Stimulated activated CD8-positive, alpha-beta memory T cell treated with anti-CD3 and anti-CD28 coated beads, Interleukin-4, amount 100 ng/mL, for 1 hour (primary cell): ENCODE measurements at places on chromosomes 4 and X.

- no peak for DNase-seq
Measured at GRCh38 chrX:1484638-1485019, 31.9 kb upstream of the ASMTL start.

GRCh38 chr4:6880691-6881090, 28.9 kb upstream of the TBC1D14 start:
- DNase-seq, result no peak

DNA sequence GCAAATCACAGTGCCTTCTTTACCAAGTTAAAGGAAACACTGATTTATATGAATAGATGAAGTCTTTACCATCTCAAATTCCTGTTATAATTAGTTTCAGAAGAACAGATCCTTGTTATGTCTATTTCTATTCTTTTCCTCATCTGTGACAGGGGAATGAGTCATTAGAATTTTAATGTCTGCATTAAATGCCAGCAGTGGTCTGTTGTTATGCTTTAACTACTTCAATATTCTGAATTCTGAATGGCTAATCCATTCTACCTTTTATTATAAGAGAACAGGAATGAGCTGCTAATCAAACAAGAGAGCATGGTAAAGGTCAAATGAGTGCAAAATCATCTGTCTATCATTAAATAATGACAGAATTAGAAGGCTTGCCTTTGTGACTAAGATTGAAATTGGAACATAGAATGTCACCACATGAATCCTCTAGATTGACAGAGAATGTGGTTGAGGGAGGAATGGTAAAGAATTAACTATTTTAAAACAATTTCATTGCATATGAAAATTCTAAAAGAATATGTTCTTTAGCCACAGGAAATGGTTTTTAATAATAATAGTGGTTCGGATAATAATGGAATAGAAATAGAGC, 935.5 kb downstream of the ADGRL3 start:
- no peak for DNase-seq

DNA sequence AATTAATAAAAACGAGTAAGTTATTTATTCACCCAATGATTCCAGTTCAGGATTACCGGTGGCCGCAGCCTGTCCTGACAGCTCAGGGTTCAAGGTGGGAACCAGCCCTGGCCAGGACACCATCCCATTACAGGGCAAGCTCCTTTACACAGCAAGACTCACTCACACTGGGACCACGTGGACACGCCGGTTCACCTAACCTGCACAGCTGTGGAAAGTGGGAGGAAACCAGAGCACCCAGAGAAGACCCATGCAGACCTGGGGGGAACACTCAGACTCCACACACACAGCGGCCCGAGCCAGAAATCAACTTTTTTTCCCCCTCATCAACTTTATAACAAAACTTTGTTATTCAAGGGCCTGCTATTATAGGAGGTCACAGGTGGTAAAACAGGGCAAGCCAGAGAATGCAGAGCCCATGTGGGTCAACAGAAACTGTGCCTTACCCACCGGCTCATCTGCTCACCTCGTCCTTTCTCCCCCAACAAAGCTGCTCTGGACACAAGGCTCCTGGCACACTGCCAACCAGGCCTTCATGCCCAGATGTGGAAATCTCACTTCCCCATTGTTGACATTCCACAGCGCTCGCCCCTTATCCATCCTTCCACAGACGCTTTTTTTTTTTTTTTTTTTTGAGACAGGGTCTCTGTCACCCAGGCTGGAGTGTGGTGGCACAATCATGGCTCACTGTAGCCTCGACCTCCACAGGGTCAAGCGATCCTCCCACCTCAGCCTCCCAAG, 8.0 kb upstream of the ODAPH start:
- DNase-seq, result no peak
